Activated T-helper 17 cell treated with anti-CD3 and anti-CD28 coated beads, Interleukin-2, amount 50 U/mL, for 72 hours (primary cell): ENCODE measurements at places on chromosomes 7 and 10.

DNA sequence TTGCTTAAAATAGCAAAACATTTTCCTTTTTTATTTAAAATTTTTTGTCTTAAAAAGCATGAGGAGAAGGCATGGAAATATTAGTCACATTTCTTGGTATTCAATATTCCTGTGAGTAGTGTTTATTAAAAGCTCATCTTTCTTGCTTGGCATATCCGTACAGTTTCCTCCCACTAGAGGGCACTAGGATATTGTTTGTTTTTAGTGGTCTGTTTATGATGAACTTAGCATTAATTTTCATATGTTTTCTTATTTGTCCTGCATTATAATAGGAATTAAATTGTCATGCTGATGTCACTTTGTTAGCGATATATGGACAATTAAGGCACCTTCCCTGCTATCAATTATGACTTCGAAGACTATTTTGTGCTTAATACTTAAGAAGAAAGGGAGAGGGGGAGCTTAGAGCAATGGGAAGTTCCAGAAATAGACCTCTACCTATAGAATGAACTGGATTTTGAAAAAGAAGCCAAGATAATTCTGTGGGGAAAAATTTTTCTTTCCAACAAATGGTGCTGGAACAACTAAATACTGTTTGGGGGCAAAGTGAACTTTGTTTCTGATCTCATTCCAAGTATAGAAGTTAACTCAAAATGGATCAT is 91.0 kb upstream of the STRIP2 start:
- ATAC-seq = peak; percentile 44

DNA sequence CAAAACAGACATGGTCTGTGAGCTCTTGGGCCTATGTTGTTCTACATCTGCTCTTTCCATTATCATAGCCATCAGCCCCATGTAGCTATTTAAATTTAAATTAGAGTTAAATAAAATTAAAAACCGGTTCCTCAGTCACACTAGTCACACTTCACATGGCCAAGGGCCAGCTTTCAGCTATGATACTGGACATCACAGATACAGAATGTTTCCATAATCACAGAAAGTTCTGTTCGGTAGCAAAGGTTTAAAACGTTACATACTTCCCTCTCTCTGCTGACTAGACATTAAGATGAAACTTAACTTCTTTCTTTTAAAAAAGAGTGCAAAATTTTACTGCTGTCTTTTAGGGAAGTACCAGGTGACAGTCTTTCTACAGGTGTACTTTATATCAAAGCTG is 43.0 kb downstream of the SRPK2 start:
- ATAC-seq = no peak

DNA sequence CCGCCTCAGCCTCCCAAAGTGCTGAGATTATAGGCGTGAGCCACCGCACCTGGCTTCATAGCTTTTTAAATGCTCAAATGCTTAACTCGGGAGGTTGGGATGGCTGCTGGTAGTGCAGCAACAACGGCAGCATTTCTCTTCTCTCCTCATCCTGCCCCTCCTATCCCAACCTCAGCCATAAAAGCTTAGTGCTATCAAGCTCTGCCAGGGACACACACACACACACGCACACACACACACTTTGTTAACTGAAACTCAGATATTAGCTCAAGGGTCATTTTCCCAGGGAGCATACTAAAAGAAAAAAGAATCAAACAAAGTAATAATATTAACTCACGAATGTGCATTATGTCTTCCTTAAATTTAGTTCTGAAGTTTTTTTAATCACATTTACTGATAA is 63.0 kb upstream of the HPS1 start:
- no peak for ATAC-seq

GRCh38 chr10:12954866-12955265 is 46.6 kb downstream of the CCDC3 start:
- no peak for ATAC-seq

DNA sequence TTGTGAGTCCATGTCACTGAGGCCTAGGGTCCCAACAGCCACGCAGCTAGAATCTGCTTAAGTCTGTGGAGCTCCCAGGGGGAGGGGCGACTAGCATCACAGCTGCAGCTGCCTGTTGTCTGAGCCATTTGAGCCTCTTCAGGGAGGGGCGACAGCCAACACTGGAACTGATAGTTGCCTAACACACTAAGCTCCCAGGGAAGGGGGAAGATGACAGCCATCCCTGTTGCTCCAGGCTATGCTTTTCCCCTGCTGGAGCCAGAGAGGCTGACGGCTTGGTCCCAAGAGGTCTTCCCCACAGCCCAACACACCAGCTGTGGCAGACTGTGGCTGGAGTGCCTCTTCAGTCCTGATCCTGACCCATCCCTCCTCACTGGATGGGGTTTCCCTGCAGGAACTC is 817.5 kb downstream of the NXPH1 start:
- no peak for ATAC-seq

DNA sequence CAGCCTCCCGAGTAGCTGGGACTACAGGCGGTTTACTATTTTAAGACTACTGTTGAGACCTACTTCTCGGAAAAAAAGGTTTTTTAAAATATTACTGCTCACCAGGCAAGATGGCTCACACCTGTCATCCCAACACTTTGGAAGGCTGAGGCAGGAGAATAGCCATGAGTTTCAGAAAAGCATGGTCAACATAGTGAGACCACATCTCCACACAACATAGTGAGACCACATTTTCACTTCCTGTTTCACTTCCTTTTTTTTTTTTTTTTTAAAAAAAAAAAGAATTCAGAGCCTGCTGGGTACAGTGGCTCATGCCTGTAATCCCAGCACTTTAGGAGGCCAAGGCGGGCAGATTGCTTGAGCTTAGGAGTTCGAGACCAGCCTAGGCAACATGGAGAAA is 46.5 kb downstream of the SVOPL start:
- ATAC-seq = no peak

DNA sequence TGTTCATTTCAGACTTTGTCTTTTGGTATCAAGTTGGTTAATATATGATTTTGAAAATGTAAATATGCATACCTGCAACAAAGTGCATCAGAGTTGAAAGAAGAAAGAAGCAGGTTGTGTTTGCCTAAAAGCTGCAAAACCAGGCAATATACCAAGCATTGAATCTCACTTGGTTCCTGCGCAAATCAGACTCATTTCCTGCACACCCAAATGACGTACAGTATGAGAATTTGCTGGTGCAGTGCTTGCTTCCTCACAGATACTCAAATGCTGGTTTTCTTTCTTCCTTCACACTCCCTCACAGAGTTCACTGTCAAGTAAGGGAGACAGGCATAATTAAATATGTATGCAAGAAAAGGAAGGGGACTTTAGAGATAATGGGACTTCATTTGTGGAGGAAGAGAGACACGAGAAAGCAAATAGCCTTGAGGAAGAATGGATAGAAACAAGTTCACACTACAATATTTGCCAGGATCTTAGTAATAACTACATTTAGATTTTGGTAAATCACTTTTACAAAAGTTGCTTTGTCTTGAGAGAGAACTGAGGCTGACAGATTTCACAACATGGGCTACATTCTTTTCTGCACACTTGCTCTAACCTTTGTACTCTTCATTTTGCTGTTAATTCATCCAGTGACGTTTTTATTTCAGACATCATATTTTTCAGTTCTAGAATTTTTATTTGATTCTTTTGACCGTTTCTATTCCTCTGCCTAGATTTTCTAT is 56.9 kb upstream of the AOAH start:
- peak; percentile 54 for ATAC-seq

GRCh38 chr10:63753808-63754207 is 232.6 kb downstream of the REEP3 start:
- ATAC-seq = no peak

GRCh38 chr7:37918526-37918925 is 1.9 kb upstream of the SFRP4 start:
- ATAC-seq = no peak

DNA sequence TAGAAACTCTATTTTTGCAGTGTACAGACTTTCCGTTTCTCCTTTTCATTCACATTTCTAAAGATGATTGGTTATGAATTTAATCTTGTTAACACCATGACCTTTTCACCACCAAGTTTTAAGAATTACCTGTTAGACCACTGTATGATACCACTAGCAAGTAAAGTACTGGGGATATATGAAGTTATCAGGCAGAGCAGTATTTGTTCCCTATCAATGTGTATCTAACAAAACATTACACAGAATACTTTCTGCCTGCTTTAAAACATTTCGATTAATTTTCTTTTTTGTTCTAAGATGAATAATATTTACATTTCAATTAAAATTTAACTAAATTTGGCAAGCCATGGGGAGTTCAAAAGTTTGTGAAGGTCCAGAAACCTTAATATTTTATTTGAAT is 49.9 kb upstream of the AHR start:
- ATAC-seq = no peak

- no peak for ATAC-seq
Measured at GRCh38 chr7:114708646-114709045, 213.2 kb upstream of the MDFIC start.

DNA sequence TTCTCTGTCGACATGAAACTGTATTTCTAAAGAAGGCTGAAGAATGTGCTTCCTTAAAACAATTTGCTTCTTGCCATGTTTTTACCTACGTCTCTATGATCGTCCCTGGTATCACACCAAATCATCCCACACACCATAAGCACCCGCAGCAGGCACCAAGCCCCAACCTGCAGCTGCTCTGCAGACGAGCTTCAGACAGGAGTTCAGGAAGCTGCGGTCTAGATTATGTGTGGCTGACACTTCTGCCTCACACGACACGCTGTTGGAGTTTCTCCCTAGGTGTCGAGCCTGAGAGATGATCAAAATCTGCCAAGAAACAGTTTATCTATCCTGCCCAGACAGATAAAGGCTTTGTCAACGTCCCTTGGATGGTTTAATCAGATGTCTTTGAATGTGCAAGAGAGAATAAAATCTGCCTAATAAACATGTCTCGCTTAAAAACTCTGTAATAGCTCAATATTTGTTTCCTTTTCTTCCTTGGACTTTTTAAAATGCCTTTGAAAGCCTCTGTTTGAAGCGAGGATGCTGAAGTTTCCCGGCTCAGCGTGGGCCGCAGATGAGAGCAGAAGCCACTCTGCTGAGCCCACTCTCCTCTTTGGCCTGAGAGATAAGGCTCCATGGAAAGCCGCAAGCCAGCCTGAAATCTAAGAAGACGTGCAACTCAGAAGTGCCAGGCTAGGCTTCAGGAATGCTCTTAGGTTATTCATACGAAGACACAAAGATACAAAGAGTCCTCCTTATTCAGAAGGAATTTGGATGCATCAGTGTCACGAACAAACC is 158.3 kb upstream of the PFKP start:
- peak; percentile 51 for ATAC-seq

- no peak for ATAC-seq
Measured at GRCh38 chr10:20897146-20897825, at the start of gene NEBL. NEBL (minus strand) TSS chr10:20897311; CDS start chr10:20897205, 106 bp downstream.
